ENCODE measurements at places on chromosomes 6 and 20.

DNA sequence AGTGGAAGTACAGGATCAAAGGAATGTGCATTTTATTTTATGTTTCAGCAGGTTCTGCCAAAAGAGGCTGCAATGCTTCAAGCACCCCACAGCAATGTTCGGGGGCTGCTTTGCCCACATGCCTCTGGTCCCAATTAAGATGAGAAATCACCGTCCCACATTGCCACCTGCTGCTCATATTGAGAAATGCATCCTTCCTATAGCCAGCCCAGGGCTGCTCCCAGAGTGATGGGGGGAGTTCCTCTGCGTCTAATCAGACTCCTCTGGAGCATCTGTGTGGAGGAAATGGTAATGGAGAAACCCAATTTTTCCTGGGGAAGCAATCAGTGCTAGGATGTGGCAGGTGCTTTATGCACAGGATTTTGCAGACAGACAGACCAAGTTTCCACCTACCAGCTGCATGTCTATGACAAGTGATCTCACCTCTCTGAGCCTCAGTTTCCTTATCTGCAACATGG is 33.7 kb downstream of the PTGIS start:
- peak; percentile 42 for DNase-seq

DNA sequence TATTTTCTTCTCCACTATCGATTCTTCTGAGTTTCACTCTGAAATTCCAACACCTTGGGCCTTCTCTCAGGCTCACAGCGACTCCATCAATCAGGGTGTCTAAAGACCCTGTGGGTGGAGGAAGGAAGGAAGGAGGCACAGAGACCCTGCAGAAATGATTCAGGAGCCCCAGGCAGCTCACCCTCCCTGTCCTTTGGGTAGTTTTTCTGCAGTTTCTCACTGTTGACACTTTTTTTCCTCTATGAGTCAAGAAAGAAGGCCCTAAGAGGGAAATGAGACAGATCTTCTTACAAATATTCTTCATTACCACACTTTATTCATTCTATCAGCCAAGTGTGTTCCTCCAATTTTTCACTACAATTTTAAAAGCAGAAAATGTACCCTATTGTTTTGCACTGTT is 34.2 kb upstream of the TBXT start:
- no peak for DNase-seq

- no peak for DNase-seq
These were observed 153.5 kb downstream of the RPS12 start for GRCh38 chr6:132967871-132968270.

DNA sequence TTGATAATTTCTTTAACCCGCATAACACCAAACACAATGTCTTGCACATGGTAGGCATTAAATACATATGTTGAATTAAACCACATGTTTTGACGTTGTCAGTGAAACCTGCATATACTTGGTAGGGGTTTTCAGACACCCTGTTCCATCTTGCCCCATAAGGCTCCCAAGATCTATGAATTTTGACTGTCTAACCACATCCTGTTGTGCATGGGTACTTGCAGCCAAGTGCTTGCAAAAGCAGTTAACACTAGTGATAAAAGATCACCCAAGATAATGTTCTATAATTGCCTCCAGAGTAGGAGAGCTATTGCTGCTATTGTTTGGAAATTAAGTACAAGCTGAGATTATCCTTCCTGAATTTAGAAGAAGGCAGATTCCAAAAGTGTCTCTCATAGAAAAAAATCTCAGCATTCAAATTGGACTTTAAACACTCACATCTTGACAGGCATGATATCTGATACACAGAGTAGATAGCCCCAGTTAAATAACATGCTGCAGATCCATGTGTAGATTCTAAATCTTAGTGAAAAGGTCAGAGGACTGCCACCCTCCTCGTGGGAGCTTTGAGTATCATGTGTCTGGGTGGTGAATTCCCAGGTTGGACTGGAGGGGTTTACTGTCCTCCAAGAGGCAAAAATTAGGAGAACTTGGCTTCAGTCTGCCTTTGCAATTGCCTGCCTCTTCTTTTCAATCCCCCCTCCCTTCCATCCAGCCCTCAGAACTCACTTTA is 25.8 kb upstream of the CCN6 start:
- no peak for DNase-seq

GRCh38 chr20:52139986-52140385 is 51.6 kb downstream of the ZFP64 start:
- DNase-seq = no peak

GRCh38 chr6:11804701-11805100 is 26.1 kb upstream of the ADTRP start:
- DNase-seq = no peak

GRCh38 chr6:164502833-164503232 is 806.6 kb downstream of the C6orf118 start:
- DNase-seq = no peak

- no peak for DNase-seq
These were observed 24.1 kb downstream of the MCM8 start for GRCh38 chr20:5974531-5974930.

DNA sequence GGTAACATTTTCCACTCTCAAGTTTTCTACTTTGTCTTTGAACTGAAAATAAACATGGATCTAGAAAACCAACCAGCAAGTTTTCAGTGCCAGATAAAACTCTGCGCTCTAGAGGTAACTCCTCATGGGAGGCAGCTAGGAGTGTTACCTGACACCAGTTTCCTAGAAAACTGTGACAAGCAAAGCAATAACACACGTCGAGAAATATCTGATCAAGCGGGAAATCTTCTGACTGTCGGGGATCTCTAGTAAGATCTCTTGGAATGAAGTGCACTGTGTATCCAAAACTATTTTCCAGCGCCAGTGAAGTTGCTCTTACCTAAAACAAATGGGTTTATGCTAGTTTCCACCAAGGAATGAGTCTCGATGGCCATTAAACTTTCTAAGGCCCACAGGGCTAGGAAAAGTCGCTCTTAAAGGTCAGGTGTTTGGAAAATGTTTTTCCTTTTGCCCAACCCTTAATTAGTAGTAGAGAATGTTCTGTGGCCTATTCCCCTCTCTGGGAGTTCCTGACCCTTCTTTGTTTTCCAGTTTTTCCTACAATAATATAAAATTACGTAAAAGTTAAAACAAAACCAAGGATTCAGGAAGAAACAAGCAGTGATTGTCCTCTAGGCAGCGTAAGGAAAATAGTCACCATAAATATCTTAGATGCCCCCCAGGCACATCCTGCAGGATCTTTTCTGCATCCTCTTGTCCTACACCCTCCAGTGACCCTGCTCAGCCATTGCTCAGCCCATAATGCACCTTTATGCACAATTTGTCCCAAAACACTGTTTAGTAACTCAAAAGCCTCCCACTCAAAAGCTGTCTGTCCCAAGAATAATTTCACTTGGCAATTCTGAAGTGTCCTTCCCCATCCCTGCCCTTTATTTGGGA is 137.7 kb upstream of the AKAP12 start:
- DNase-seq = no peak

DNA sequence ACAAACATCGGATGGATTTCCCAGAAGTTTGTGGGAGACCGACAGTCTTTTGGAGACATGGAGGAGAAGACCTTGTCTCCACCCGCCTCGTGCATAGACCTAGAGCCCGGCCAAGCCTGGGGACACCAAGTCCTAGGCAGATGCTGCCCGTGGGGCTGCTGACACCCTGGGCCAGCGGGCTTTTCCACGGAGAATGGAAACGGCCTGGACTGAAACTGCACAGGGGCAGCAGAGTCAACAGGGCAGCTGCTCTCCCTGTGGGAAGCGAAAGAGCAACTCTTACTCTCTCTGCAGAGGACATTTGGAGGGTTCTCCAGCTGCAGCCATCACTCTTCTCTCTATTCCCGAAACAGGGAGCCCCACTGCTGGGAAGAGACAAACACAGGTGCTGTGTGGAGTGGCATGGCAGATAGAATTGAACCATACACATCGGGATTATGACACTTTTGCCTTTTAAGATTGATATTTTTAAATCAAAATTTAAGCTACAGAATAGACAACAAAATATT is 401.2 kb downstream of the THBS2 start:
- DNase-seq = no peak

DNA sequence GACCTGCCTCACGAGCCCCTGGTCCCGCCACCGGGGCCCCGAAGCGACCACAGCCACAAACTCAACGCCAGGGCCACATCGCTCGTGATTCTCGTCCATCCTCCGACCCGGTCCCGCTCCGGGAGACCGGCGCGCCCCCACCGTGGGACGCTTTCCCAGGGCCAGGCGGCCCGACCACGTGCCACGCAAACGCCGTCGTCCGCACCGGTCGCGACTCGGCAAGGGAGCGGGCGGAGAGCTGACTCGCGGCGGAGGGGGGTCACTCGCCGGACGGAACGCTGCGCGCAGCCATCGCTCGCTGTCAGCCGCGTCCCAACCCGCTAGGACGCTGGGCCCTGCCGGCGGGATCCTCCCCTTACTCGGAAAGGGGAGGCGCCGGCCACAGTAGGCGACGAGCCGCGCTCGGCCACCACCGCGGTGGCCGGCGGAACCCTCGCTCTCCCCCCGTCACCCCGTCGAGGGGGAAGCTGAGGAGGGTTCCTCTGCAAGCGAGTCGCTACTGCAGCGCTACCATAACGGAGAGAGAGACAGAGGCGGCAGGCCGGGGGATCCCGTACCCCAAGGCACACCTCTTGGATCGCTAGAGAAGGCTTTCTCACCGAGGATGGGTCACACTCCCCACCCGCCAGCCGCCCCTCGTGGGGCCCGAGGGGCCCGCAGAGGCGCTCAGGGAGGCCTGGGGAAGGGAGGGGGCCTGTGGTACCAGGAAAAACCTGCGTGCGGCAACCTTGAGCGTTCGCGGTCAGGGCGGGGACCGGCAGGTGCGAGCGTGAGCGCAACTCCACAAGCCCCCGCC is 511.8 kb upstream of the ZNF337 start:
- peak; percentile 55 for DNase-seq

DNA sequence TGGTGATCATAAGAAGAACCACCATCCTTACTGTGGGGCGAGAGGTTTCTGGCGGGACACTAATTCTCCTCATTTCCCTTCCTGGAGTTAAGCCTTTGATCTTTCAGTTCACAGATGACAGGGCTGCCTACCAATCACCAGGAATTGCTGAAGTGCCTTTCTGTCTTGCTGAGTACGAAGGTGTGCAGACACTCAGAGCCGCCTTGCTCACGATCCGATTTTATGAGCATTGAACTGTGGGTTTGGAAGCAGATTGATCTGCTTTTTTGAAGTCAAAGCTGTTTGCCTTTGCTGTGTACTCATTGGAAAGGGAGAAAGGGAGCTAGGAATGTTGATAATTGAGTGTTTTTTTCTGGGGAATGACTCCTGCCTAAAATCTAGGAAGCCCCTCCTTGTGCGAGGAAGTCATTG is 129.1 kb upstream of the SALL4 start:
- no peak for DNase-seq

GRCh38 chr6:25275436-25275835 is 3.7 kb upstream of the CARMIL1 start:
- no peak for DNase-seq

DNA sequence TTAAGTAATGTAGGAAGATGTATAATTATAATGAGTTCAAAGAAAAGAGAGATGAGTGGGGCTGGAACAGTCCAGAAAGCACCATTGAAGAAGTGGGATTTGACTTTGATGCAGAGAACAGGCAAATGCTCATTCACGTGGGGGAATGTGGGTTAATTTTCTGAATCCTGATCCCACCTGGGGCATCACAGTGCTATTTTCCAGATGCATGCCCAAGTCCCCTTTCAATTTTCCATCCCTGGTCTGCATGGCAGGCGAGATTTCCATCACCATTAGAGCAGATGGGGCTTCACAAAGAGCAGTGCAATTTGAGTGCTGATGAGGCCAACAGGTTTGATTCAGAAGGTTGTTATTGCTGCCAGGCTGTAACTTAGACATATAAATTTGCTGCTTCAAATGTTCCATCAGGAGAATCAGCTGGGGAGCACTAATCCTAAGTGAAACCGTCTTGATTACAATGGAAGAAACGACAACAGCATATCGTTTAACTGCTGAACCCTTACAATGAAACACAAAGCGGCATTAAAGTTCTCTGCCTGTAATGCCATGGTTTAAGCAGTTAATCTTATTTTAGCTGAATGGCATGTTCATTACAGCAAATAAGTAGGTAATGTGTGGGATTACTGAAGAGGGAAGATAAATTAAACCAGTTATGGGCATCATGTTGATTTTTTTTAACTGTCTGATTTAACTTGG is 45.2 kb downstream of the OSTM1 start:
- no peak for DNase-seq

GRCh38 chr6:166169549-166170421 is 2.1 kb upstream of the TBXT start:
- no peak for DNase-seq

GRCh38 chr6:12291839-12292604 is 1.9 kb downstream of the EDN1 start:
- DNase-seq = no peak

- DNase-seq = no peak
These were observed 57.5 kb upstream of the NFATC2 start for GRCh38 chr20:51600016-51600420.

DNA sequence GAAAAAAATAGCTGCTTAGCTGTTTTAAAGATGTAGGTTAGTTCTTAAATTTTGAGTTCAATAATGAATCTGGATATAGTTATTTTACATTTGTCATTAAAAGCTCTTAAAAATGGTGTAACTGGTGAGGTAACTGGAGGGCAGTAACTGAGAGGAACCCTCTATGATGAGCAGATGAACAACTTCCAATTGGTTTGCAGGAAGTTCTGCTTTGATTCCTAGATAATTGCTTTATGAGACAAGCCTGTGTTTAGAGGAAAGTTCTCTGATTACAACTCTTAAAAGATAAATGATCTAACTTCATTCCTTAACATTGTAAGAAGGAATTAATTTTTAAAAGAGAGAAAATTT is 8.5 kb downstream of the MYLIP start:
- no peak for DNase-seq

Data from stimulated activated CD4-positive, alpha-beta T cell treated with anti-CD3 and anti-CD28 coated beads, Interleukin-4, amount 100 ng/mL, for 1 hour (primary cell).